Activated CD8-positive, alpha-beta memory T cell treated with anti-CD3 and anti-CD28 coated beads for 24 hours (primary cell): ENCODE measurements at places on chromosomes 6 and 20.

DNA sequence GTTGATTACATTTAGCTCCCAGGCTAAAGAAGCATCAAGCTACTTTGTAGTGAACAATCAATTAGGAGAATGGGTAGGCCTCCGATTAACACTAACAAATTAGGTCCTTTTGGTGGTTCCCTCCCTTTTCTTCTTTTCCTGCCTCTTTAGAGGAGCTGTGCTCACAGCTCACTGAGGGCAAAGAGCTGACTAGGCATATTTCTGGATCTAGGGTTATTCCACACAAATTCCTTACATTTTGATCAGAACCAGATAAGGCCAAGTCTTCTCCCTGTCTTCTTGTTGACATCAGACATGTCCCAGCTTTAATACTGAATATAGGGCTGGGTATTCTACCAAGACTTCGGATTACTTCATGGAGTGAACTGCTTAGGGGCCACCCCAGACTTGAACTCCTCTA is 119.1 kb downstream of the PKHD1 start:
- DNase-seq: no peak

- DNase-seq: no peak
These were observed 133.8 kb downstream of the FLRT3 start for GRCh38 chr20:14203657-14204056.

DNA sequence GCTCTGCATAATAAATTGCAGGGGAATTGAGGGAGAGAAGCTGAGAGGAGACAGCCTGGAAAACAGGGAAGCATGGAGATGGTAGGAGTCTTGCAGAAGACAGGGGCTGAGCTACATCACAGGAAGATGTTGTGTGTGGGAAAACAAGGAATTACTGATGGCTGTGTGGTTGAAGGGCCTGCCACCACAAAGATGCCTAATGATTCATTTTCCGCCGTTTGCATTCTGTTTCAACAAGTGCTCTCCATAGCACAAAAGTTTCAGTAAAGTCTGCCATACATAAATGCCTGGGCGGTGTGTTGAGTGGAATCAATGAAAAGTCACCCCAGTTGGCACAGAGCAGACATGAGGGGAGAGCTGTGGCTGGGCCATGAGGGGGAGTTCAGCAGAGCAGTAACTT is 5.6 kb upstream of the KLHL31 start:
- no peak for DNase-seq

DNA sequence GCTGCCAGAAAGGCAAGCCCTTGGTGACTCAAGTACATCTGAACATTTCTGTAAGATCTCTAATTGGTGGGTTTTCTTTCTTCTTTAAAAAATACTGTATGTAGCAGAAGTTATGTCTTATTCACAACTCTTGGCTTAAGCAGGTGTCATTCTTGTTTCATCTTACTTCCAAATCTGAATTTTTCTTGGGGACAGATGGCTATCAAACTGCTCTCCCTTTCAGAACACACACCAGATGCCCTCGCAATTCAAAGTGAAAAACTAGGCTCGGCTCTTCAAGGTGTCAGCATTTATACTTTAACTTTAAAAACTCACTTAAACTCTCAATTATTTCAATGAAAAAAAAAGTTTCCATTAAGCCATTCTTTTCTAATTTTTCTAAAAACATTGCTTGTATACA is 49.7 kb downstream of the PAK5 start:
- DNase-seq: no peak

GRCh38 chr6:89071036-89071435 is 9.5 kb upstream of the PNRC1 start:
- DNase-seq: no peak

- DNase-seq: no peak
These were observed 462.9 kb downstream of the ADGRB3 start for GRCh38 chr6:69097948-69098347.
